Neural progenitor cell (in vitro differentiated cells): ENCODE measurements at places on chromosomes 2 and 18. TPM values are rescaled to one million over a fixed set of nuclear protein-coding genes. Genes with fewer than 3 reads are reported as not detected.

Gene REG1B
- not detected in 2 replicates for total RNA-seq

Gene SERPINB11
- not detected in 2 replicates for total RNA-seq

Gene CLEC4F
- total RNA-seq: not detected in 2 replicates

DNA sequence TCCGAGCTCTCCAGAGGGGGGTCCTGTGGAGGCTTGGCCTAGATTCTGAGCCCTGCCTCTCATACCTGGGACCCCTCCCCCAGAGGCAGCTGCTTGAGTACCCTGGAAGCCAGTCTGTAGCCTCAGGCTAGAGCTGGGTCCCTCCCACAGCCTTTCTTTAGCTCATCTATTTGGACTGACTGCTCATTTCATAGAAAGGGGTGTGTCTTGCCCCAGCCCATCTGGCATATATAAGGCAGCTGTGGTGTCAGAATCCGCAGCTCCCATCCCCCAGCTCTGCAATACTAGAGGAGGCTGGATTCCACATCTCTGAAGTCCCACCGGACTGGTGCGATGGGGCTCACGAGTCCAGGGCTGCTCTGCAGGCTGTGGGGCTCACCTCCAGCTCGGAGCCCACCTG, 26.1 kb downstream of the MPHOSPH10 start:
- H3K27me3 ChIP-seq: no peaks in the 10 kb centered on the region
- no peak overlapping the region for H3K27ac ChIP-seq
- no peaks in the 10 kb centered on the region for H3K36me3 ChIP-seq
- H3K4me1 ChIP-seq: peaks cover 8% of the 10 kb centered on the region

DNA sequence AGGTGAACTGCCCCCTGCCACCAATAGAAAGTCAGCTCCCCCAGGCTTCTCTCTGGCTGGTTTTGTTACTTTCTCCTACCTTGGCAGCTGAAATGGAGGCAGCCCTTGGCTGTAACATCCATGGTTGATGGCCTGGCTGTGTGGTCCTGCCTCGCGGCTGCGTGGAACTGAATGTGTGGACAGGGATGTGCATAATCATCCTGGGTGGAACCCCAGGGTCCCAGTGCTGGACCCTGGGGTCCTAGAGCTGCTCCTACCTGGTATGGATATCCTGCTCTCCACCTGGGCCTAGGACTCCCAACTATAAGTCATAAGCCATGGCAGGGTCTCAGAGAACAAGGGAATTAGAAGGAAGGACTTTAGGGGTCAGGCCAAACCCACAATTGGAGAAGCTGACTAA, 93.5 kb downstream of the CAPN13 start:
- no peaks in the 10 kb centered on the region for H3K36me3 ChIP-seq
- no peaks in the 10 kb centered on the region for H3K4me1 ChIP-seq
- no peaks in the 10 kb centered on the region for H3K27me3 ChIP-seq

DNA sequence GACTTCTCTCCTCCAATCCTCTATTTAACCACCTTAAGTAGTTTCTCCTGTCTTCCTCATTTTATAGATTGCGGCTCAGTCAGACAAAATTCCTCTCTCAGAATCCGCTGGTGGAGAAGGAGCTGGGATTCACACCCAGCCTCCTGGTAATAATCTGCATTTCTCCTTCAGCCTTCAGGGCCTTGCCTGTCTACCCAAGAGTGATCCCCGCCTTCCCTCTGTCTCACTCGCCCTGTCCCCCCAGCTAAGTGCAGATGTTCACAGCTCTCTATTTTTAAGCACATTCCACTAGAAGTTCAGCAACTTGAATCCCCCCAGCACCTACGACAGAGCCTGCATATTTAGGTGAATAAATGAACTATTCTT, 212.5 kb upstream of the HAAO start:
- peaks cover 11% of the 10 kb centered on the region for H3K4me1 ChIP-seq
- no peak overlapping the region for H3K4me3 ChIP-seq
- H3K27me3 ChIP-seq: no peaks in the 10 kb centered on the region
- no peak overlapping the region for H3K27ac ChIP-seq

- H3K4me3 ChIP-seq: no peak overlapping the region
- H3K36me3 ChIP-seq: no peaks in the 10 kb centered on the region
- H3K27me3 ChIP-seq: no peaks in the 10 kb centered on the region
These were observed 78.2 kb downstream of the THNSL2 start for GRCh38 chr2:88248280-88248828.

DNA sequence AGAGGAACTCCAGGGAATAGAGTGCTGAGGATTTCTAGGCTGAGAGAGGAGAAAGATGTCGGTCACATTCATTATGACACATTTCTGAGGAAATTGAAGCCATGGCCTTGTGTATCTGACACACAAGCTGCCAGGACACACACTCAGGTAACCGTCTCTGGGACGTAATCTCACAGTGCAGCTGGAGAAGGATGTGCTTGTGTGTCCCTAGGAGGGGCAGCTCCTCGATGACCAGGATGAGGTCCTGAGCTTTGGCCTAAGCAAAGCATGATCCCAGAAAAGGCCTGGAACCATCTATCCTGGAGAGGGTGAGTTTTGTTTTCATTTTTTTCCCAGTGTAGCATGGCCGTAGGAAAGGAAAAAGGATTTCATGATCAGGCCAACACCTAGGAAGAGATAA, 102.2 kb downstream of the CAPN13 start:
- no peak overlapping the region for H3K4me3 ChIP-seq
- H3K27me3 ChIP-seq: no peaks in the 10 kb centered on the region
- no peak overlapping the region for H3K27ac ChIP-seq
- peaks cover 3% of the 10 kb centered on the region for H3K4me1 ChIP-seq
- no peak for DNase-seq

- no peaks in the 10 kb centered on the region for H3K36me3 ChIP-seq
- no peaks in the 10 kb centered on the region for H3K27me3 ChIP-seq
- no peaks in the 10 kb centered on the region for H3K4me1 ChIP-seq
- H3K4me3 ChIP-seq: no peak overlapping the region
- DNase-seq: no peak
These were observed 53.5 kb upstream of the TGFA start for GRCh38 chr2:70607121-70607561.

DNA sequence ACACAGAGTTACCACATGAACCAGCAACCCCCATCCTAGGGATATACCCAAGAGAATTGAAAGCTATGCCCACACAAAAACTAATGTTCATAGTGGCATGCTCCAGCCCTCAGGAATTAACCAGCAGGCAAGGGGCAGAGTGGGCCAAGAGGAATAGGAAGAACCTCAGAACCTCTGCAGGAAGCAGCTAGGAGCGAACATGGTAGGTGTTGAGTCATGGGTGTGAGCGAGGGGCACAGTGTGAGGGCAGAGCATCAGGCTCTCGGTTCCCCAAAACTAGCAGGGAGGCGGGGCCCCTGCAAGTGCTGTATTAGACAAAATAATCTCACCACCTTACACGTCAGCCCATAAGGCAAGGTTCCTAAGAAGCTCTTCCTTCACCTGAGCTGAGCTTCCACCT, 5.6 kb upstream of the RUFY4 start:
- no peaks in the 10 kb centered on the region for H3K36me3 ChIP-seq
- peaks cover 9% of the 10 kb centered on the region for H3K4me1 ChIP-seq
- DNase-seq: no peak
- no peak overlapping the region for H3K4me3 ChIP-seq
- H3K27me3 ChIP-seq: peaks cover 29% of the 10 kb centered on the region

GRCh38 chr2:214077727-214078126, 333.1 kb upstream of the VWC2L start:
- no peak overlapping the region for H3K4me3 ChIP-seq
- no peaks in the 10 kb centered on the region for H3K4me1 ChIP-seq
- H3K27me3 ChIP-seq: no peaks in the 10 kb centered on the region
- DNase-seq: peak; percentile 22
- no peaks in the 10 kb centered on the region for H3K36me3 ChIP-seq
